Fibroblast of the aortic adventitia (primary cell): ENCODE measurements at places on chromosomes 16 and 17.

DNA sequence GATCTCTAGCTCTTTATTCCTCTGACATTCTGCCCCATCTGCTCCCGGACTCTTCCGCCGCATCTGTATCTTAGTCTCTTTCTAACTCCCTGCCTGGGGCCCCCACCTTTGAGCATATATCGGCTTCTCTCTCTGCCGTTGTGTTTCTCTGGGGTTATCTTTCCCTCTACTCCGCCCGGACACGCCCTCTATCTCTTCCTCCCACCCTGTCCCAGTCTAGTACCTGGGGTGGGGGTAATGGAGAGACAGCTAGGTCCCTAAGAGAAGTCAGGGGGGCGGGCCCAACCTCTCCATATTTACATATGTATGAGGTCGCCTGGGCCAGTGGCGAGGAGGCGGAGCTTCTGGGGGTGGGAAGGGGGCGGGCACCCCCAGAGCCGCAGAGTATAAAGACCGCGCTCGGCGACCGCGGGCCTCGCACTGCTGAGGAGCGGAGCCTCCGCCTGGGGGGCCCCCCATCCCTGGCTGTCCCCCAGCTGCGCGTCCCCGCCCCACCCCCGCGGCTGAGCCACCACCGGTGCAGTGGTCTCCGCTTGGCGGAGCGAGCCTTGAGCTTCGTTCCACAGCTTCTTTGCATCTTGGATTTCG, at the start of gene ATP1B2:
Gene ATP1B2, plus strand, starts transcription at position 418 of the 588 bp plus-strand sequence. CDS start 593 bp downstream, outside the sequence.
- DNase-seq, result peak; percentile 9

DNA sequence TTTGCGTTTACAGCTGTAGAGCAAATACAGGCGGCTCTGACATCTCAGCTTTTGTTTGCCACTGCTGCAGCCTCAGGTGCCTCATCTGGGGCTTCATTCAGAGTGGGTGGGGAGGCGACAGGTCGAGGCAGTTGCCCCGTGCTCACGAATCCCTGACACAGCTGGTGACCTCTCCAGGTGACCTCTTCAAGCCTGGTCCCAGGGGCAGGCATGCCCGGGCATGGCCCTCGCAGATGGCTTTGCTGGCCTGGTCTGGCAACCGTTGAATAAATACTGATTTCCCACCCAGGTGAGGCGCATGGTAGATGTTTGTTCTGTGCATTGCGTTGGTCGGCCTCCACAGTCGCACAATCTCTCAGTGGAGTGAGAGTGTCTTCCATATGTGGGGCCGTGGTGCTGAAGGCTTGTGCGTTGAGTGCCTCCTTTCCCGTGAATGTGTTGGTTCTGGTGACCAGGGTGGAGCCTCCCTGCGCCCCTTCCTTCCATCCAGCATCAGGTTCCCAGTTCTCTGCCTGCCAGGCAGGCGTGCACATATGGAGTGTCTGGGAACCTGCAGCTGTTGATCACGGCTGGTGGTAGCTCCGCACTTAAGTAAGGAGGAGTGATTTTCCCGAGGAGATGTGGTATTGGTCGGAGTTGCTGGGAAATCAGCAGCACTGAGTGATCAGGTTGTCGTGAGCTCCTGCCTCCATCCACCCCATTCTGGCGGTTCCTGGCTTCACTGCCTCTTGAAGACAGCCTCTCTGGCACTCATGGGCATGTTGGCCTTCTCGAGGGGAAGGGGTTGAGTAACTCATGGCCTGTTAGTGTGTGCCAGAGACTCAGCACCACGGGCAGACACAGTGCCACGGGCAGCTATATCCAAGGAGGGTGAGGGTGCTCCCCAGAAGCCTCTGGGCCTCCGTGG, 149.7 kb downstream of the RPTOR start:
- DNase-seq, result no peak

DNA sequence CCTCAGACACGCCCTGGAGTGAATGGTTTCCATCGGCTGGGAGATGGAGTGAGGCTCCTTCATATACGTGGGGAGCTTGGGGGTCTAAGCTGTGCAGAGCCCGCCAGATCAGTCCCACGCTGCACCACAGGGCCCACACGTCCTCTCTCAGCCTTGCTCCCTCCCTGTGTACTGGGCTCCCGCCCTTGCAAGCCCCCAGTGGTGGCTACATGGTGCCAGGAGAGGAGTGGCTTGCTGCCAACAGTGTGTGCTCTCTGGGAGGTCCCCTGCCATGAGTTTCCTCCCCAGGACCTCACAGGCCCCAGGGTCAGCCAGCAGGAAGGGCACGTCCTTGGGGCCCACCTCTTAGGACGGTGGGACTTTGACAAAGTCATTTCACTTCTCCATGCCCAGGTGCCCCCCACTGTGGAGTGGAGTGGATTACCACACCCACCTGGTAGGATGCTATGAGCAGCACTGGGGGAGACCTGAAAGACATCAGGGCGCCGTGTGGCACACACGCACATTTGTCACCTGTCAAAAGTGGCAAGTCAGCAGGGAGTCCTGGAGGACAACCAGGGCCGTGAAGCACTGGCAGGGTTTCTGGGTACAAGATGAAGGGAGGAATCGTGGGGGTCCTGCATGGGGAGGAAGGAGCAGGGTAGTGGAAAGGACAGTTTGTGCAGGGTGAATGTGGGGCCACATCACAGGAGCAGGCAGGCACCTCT, 13.7 kb downstream of the SLC5A10 start:
- DNase-seq, result no peak

DNA sequence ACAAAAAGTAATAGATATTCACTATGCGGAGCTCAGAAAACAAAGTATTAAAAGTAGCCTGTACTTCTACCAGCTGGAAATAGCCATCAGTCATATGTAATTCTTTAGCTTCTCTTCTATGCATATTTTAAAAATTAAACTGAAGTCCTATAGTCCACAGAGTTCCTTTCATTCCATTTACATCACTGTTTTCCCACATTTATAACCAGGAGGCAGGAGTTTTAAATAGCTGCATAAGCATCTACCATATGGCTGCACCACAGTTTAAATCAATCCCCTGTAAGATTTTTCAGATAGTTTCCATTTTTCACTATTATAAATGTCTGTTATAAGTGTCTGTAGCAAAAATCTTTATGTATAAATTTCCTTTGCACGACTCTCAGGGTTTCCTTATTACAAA, 45.1 kb downstream of the ZFHX3 start:
- DNase-seq, result no peak

- no peak for DNase-seq
These were observed 13.3 kb downstream of the SEC14L1 start for GRCh38 chr17:77153999-77154586.

DNA sequence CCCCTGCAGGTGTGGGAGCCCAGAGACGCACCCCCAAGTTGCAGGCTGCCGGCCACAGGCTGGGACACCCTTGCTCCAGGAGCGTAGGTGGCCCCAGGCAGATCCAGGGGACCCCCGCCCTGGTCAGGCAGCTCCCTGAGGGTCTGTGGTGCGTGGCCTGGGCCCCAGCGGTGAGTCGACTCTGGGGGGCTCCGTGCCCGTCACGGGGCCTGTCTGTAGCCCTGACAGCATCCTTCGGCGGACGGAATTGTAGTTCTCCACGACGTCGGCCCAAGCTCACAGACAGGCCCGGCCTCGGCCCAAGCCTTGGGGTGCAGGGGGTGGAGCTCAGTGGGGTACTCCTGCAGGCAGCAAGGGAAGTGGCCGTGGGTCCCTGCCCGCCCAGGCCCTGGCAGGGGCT, 82.9 kb downstream of the LMF1 start:
- DNase-seq, result no peak

- no peak for DNase-seq
These were observed 29.5 kb downstream of the KAT7 start for GRCh38 chr17:49817993-49818392.

DNA sequence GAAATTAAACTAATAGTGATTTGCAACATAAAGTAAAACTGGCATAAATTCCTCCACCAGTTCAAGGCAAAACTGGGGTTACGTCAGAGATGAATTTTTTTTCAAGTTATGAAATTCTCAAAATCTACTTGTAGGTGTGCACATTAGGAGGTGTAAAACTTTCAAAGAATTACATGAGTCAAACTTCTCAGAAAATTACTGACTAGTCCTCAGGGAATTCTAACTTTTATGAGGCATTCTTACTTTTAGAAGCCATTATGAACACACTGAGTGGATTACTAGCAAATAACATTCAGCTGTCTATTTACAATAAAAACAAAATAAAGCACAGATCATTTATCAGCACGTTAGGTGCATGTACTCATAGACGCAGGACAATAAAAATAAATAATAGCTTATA, 348.7 kb downstream of the CDH11 start:
- no peak for DNase-seq

DNA sequence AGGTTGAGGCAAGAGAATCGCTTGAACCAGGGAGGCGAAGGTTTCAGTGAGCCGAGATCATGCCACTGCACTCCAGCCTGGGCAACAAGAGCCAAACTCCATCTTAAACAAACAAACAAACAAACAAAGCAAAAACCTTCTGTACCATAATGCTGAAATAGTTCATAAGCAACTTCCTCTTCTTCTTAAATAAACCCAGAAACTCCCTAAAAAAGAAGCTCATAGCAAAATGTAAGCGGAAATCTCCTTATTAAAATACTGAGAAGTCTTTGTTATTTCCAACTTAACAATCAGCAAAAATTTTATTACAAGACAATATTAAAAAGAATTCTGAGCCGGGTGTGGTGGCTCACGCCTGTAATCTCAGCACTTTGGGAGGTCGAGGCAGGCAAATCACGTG, 82.8 kb downstream of the FBXL20 start:
- no peak for DNase-seq

- DNase-seq, result no peak
These were observed 19.2 kb downstream of the ARHGAP27 start for GRCh38 chr17:45413498-45413923.

- DNase-seq, result no peak
These were observed 32.0 kb upstream of the ENDOV start for GRCh38 chr17:80382956-80383355.

DNA sequence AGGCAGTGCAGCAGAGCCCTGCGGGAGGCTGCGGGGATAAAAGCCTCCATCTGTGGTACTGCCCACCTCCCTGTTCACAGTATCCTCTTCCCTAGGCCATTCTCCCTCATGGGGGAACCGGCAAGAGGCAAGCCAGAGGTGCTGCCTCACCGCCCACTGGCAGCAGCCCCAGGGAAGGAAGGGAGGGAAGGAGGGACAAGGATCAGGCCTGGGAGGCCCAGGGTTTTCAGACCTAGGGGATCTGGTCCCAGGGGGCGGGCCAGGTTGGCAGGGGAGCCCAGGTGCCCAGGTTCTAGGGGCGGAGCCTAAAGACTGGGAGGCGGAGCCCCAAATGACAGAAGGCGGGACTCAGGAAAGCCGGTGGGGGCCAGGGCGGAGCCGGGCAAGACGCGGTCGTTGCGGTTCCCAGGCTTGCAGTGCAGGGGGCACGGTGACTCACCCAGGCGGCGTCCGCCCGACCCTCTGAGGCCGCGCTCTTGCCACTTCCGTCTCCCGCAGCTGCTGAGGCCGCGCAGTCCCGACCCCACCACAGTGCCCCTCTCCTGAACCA, 3.0 kb upstream of the MTMR4 start:
- no peak for DNase-seq

- DNase-seq, result no peak
These were observed 3.0 kb upstream of the CDH15 start for GRCh38 chr16:89168381-89169189.

DNA sequence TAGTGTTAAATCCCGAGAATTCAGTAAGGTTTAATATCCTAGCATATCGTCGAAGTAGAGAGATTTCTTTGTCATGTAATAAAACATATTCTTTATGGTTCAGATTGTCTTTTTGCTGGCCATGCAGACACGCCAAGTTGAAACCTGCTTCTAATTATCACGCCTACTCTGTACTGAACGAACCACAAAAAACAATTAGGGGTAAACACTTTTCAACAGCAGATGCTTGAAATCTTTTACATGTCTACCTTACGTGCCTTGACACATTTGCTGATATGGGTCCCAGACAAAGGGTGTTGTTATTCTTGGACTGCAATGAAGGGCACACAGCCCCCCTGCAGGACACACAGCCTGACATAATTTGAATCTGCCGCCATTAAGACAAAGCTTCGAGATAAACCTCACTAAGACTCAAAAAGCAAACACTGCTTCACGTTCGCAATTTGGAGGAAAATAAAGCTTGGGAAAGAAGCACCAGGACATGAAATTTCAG, 13.3 kb downstream of the WIPI1 start:
- DNase-seq, result no peak

GRCh38 chr16:1533443-1533951, at the start of gene TMEM204:
TMEM204 (plus strand) TSS chr16:1533666; CDS start chr16:1534276, 610 bp downstream.
- peak; percentile 86 for DNase-seq

GRCh38 chr16:13920510-13920818, 510 bp downstream of the ERCC4 start:
- no peak for DNase-seq

DNA sequence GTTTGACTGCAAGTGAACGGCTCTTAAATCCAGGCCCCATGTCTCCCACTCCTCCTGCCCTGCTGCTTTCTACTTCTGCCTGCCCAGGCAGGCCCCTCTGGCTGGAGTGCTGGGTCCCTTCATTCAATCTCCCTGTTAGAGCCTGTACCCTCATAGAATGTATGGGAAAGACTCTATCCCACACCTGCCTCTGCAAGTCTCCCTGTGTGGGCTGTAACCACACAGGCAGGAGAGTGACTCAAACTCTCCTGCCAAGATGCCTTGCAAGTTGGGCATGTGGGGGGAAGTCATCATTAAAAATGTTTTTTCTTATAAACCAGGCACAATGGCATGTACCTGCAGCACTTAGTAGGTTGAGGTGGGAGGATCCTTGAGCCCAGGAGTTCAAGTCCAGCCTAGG, 77.5 kb downstream of the PLXDC1 start:
- no peak for DNase-seq

- peak; percentile 33 for DNase-seq
These were observed 3.5 kb upstream of the CDH13 start for GRCh38 chr16:82623241-82623640.

- no peak for DNase-seq
These were observed 48.9 kb downstream of the UBE2G1 start for GRCh38 chr17:4317610-4318009.

DNA sequence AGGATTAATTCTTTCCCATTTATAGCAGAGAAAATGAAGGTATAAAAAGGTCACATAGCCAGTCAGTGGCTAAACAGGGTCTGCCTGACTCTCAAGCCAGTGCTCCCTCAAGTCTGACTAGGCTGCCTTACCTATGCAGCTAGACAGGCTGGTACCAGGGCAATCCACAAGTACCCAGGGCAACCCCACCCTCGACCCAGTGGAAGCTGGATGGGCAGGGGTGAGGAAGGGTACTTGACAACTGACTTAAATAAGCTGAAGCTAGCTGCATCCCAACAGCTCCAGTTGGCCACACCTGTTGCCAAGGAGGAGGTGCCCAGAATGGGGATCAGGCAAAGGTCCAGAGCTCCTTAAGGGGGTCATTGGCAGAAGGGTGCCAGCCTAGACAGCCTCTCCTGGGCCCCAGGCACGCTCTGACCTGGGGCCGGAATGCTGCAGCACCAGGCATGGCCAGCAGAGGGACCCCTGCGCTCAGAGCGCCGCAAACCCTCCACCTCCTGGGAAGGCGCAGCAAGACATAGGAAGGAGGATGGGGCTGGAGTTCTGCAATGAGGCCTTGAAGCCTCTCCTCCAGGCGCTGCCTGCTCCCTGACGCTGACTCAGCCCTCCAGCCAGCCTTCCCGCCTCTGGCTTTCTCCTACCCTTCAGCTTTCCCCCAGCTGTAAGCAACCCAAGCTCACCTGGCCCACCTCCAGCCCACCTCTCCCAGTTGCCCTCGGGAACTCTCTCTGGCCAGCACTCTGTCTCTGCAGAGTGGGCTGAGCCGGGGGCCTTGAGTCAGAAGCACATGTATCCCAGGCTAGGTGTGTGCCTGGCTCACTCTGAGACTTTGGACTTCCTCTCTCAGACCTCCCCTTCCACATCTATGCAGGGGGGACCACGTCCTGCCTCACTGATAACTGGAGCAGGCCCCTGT, 28.8 kb downstream of the MPP2 start:
- DNase-seq, result peak; percentile 88
